ENCODE measurements at places on chromosomes 5 and 9.

DNA sequence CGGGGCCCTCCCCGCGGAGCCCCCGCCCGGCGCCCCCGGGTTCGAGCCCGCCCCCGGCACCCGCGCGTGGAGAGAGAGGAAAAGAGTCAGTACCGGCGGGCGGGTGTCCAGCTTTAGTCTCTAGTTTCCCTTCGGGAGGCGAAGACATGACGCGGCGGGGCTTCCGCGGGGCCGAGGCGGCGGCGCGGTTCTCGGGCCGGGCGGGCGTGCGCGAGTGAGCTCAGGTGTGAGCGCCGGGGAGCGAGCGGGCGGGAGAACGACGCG is 181 bp downstream of the DAP start:
- no peak for DNase-seq

DNA sequence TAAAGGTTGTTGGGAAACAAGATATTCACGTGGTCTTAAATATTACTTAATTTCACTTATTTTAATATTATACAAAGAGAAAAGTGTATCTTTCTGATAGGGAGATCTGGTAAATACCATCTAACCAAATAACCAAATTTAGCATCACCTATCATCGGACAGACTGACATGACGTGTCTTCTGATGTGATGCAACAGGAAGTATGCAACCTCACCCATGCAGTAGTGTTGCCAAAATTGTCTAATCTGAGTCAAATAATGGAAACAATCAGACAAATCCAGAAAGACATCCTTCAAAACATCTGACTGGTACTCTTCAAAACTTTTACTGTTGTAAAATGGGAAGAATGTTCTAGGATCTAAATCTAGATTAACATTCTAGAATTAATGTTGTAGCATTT is 148.0 kb downstream of the FGF1 start:
- DNase-seq = no peak

DNA sequence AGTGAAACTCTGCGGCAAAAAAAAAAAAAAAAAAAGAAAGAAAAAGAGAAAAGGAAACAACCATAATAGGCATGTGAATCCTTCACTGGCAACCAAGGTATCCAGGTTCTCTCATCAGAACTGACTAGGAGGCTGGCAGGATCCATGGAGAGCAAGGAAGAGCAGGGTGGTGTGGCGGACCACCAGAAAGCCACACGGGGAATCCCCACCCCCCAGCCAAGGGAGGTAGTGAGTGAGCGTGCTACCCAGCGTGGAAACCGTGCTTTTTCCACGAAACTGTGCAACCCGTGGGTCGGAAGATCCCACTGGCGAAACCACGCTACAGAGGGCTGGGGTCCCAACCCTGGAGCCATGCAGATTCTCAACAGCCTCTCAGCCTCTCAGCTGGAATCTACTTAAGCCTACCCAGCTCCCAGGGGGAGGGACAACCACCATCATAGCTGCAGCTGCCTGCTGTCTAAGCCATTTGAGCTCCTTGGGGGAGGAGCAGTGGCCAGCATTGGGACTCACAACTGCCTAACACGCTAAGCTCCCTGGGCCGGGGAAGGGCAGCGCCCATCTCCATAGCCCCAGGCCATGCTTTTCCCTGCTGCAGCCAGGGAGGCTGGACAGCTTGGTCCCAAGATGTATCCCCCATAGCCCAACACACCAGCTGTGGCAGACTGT is 91.6 kb downstream of the PRELID2 start:
- no peak for DNase-seq

GRCh38 chr5:33691856-33692255 is 199.9 kb downstream of the ADAMTS12 start:
- no peak for DNase-seq

- DNase-seq = no peak
These were observed 198.3 kb downstream of the KCTD16 start for GRCh38 chr5:144369006-144369405.

DNA sequence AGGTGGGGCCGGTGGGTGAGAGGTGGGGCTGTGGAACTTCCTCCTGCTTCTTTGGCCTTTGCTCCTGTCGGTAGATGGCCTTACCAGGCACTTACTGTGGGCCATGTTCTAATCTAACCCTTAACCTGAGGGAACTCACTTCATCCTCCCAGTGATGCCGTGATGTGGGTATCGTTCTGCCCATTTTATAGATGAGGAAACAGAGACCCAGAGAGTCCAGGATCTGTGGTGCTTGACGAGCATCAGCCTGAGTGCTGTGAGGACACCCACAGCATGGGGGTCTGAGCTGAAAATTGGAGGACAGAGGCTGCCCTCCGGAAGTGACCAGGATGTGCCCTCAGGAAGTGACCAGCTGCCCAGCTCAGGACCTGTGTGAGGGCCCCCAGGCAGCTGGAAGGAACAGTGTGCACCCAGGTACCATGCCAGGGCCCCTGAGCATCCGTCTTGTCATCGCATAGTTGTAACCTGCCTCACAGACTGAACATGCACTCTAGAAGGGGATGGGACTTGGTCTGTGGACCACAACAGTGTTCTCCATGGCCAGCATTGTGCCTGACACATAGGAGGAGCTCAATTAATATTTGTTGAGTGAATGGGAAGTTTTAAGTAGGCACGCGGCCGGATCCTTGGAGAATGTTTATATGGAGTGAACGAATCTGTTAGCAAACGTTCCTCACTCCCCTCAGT is 8.5 kb downstream of the NEK6 start:
- no peak for DNase-seq

DNA sequence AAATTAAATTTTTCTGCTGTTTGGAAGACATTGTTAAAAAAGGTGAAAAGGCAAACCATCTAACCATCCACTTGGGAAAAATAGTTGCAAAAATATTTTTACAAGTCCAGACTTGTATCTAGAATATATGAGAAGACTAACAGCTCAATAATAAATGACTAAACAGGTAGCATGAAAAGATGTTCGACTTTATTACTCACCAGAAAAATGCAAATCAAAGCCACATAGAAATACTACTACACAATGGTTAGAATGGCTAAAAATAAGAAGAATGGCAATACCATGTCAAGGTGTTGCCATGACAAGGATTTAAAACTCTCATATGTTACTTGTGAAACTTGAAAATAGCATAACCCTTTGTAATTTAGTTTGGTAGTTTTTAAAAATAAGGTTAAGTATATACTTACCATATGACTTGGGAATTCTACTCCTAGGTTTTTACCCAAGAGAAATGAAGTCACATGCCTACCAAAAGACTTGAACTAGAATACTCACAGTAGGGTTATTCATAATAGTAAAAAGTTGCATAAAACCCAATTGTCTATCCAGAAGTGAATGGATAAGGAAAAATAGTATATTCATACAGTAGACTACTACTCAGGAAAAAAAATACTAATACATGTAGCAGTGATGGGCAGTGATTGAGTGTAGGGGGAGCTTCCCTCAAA is 93.8 kb downstream of the VPS13A start:
- no peak for DNase-seq

GRCh38 chr9:37027582-37028419 is 6.3 kb downstream of the PAX5 start:
- peak; percentile 97 for DNase-seq

GRCh38 chr9:74817816-74818215 is 69.9 kb downstream of the TRPM6 start:
- DNase-seq = no peak

All from HTR-8/SVneo (cell line).